Stimulated activated CD8-positive, alpha-beta memory T cell treated with anti-CD3 and anti-CD28 coated beads, Interleukin-2, amount 100 ng/mL, for 1 hour (primary cell): ENCODE measurements at places on chromosomes 11 and 22.

- no peak for DNase-seq
Measured at GRCh38 chr11:34634694-34635062, 13.8 kb downstream of the EHF start.

DNA sequence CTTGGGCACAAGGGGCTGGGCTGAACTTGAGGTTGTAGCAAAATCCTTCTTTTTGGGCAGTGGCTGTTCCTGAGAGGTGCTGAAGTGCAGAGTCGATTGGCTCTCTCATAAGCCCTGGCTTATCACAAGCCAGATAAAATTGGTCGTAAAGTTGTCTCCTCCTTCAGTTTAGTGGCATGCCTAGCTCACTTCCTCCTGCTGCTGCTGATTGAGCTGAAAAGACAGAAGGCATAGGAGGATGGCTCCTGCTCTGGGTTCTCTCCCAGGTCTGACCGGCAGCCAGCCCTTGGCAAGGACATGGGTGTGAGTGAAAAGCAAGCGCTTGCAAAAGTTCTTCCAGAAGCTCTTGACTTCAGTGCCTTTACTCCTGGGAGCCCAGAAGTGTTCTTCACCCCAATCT is 83.9 kb downstream of the LDLRAD3 start:
- no peak for DNase-seq

GRCh38 chr11:76767659-76768058 is 15.5 kb upstream of the TSKU start:
- DNase-seq = no peak

GRCh38 chr22:31281733-31282132 is 10.6 kb downstream of the PIK3IP1 start:
- no peak for DNase-seq

DNA sequence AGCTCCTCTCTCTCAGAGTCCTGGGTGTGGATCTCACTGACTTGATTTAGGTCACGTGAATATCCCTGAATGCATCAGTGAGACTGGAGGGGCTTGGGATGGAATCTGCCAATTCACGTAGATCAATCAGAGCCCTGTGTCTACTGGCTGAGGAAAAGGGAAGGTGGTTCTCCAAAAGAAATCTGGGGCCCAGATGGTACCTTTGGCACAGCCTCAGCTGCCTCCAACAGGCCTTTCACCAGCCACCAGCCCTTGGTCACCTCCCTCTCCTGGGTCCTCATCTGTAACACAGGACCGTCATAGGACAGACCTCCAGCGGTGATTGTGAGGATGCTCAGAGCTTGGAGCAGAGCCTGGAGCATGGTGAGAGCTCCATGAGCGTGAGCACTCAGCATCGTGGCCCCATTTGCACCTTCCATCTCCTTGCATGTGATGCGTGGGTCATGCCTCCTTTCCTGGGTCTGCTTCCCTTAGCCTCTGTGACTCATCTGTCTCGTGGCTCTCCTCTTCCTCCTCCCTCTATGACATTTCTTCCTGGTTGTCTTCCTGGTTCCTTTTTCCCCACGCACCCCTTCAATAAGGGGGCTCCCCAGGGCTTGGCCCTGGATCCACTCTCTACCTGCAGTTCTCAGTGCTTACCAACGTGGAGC is 7.5 kb upstream of the MIEF1 start:
- DNase-seq = no peak

- peak; percentile 42 for DNase-seq
Measured at GRCh38 chr11:66388780-66389386, 17.3 kb upstream of the SLC29A2 start.

DNA sequence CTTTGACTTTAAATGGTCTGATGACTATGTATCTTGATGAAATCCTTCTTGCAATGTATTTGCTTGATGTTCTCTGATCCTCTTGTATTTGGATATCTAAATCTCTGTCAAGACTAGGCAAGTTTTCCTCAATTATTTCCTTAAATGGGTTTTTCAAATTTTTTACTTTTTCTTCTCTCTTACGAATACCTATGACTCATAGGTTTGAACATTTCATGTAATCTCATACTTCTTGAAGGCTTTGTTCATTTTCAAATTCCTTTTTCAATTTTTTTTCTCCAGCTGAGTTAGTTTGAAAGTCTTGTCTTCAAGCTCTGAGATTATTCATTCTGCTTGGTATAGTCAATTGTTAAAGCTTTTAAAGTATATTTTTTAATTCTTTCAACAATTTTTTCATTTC is 13.1 kb downstream of the OR10W1 start:
- no peak for DNase-seq

- no peak for DNase-seq
Measured at GRCh38 chr11:33182246-33182878, 21.1 kb upstream of the CSTF3 start.

DNA sequence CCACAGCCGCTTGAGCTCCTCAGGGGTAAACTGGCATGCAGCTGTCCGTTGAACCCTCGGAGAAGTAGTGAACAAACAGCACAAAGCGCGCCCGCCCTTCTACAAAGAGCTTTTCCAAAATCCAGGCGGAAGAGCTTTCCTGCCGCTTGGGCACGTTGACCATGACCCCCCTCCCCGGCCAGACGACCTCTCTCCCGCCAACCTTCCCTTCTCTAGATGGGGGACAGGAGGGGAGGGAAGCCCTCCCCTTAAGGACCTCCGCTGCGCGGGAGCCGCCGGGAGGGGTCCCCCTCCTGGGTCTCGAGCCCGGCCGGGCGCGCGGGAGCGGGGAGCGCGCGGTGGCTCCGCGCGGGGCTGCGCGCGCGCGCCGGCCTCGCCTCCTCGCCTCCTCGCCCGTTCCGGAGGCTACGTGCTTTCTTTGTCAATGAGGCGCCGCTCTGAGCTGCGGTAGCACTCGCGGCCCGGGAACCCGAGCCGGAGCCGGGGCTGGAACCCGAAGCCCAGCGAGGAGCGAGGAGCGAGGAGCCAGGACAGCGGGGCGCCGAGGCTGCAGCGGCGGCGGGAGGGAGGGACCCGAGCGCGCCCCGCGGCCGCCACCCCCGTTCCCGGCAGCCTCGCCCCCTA is 118.6 kb downstream of the HIPK3 start:
- no peak for DNase-seq

- no peak for DNase-seq
Measured at GRCh38 chr11:37511425-37511933, 913.4 kb upstream of the RAG2 start.

- no peak for DNase-seq
Measured at GRCh38 chr11:986270-986951, 50.1 kb downstream of the MUC6 start.

- DNase-seq = no peak
Measured at GRCh38 chr11:82722231-82722630, 11.4 kb downstream of the FAM181B start.

DNA sequence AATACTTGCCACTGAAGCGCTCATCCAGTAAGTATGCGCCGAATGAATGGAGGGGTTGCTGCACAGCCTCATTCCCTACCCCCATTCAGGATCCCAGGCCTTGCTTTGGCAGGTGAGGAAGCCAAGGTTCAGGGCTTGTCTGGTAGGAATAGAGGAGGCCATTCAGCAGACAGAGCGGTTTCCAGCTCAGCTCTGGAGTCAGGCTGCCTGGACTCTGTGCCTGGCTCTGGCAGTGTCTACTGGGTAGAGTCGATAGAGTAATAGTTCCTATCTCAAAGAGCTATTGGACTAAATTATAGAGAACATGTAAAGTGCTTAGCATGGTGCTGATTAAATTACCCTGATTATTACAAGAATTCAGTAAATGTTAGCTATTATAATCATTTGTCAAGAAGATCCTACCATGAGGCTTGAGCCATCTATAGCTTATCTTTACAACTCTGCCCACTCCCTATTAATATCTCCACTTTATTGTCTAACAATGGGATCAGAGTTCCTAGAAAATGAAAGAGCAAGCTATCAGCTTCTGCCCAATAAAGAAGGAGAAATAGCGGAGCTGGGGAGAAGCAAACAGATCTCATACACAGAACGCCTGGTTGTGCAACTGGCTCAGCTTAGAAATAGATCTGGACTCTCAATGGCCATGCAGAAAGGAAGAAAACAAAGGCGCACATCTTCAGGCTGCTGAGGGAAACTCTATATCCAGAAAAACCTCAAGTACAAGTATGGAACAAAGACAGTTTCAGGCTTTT is 6.6 kb upstream of the SNX32 start:
- no peak for DNase-seq

GRCh38 chr22:17802822-17803221 is 28.6 kb upstream of the BID start:
- no peak for DNase-seq

GRCh38 chr11:68545796-68546195 is 85.2 kb downstream of the PPP6R3 start:
- DNase-seq = no peak

GRCh38 chr22:42064629-42065028 is 6.0 kb downstream of the NAGA start:
- no peak for DNase-seq

DNA sequence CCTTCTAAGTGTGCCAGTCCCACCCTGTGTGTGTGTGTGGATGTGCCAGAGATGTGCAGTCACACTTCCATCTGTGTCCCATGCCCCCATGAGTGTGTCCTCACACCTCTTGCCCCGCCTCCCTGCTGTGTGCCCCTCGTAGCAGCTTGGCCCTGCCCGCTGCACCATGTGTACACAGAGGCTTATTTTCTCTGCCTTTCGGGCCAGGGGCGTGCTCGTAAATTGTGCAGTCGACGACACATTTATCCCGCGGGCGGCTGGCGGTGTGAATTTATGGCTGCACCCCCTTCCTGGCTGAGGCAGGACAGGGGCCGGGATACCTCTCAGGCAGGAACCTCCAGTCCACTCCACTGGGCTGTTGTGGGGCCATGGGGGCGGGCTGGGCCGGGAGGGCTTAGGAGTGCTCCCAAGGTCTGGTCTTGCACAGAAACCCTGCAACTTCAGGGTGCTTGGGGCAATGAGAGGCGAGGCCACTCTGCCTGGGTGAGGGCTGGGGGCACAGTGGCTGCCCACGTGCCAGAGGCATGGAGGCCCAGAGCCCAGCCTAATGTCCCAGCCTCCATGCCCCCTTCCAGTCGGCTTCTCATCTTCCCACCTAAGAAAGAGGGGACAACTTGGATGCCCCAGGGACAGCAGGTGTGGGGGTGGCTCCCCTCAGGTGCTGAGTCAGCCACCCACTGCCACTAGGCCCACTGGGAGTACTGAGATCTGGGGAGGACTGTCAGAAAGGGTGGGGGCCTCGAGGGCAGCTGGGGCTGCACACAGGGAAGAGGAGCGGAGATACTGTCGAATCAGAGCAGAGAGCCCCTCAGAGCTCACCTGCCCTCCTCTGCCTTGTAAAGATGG is 12.5 kb downstream of the GP1BB start:
- DNase-seq = no peak

DNA sequence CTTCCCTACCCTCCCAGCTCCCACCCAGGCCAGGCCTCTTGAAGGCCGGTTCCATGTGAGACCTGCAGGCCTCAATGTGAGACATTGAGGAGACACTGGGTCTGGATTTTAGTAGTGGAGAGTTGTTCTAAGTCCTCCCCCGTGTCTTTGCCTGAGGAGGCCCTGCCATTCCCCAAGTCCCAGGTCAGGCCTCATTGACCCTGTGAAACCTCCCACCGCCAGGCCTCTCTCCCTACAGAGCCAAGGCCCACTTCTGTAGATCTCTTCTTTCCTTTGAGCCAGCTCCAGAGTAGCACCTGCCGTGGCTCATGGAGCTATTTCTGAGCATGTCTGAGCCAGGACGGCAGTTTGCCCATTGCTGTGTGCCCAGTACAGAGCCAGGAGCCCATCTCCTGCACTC is 1419.6 kb downstream of the TBC1D22A start:
- DNase-seq = no peak

DNA sequence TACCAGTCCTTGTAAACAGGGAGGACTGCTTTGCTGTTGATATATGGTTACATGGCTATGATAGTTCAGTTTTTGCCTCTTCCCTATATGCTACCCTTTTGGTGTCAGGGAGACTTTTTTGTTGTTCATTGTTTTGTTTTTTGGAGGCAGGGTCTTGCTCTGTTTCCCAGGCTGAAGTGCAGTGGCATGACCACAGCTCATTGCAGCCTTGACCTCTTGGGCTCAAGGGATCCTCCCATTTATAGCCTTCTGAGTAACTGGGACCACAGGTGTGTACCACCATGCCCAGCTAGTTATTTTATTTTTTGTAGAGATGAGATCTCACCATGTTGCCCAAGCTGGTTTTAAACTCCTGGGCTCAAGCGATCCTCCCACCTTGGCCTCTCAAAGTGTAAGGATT is 38.6 kb upstream of the SPTBN2 start:
- DNase-seq = no peak

- no peak for DNase-seq
Measured at GRCh38 chr11:40797981-40798380, 661.5 kb downstream of the LRRC4C start.

DNA sequence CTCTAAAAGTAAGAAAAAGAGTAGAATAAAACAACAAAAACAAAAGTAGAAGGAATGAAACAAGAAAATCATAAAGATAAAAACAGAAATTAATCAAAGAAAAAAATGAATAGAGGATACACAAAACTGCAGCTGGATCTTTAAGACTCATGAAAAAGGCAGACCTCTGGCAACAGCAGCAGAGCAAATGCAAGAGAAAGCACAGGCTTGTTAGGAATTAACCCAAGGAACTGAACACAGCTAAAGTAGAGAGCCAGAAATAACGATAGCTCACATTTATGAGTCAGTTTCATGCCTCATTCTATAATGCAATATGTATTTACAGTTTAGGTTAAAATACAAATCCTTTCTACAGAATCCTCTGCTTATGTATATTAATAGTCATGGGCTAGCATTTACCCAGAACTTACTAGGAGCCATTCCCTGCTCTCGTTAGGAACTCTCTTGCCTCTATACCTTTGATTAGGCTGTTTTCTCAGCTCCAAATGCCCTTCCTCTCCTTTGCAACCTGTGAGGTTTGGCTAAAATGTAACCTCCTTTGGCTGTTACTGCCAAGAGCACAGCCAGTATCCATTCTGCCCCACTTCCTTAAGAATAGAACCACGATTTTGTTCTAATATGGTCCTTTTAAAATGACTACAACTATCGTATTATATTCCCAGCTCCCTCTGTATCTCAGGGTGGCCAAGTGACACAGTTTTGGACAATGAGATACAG is 38.3 kb upstream of the NFAM1 start:
- DNase-seq = no peak

DNA sequence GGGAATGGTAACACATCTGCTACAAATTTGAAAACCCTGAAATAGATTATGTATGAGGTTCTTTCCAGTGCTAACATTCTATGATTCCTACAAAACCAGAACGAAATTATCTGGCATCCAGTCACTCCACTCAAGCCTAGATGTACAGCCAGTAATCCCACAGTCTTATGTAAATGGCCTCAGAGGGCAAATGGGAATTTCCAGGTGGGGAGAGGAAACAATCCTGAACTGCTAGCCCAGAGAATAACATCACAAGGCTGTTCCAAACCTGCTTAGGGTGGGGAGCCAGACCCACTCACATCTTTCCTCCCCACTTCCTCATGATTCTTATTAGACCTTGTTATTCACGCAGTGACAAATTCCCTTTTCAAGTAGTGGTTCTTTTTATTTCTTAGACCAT is 3.5 kb downstream of the FIBIN start:
- no peak for DNase-seq

DNA sequence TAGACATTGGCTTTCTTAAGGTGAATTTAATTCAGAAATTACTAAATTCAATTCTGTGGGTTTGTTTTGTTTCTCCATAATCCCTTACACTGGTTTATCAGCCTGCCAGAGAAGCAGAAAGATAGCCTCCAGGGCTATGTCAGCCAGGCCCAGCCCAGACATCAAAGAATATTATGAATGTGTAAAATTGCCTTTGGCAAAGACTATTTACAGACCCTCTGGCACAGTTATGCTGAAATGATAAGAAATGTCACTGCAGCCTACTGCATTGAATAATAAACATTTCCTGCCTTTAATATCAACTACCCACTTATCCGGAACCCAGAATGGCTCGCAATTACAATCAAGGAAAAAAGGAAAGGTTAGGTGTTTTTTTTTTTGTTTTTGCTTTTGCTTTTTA is 562.5 kb upstream of the LRRC4C start:
- DNase-seq = no peak

- no peak for DNase-seq
Measured at GRCh38 chr22:17264321-17265052, 45.3 kb upstream of the ADA2 start.
